ENCODE measurements at places on chromosomes 2 and 18. TPM values are rescaled to one million over a fixed set of nuclear protein-coding genes. Genes with fewer than 3 reads are reported as not detected.

GRCh38 chr2:221572219-221572820, at the start of gene EPHA4:
EPHA4 (minus strand) TSS chr2:221572304; CDS start chr2:221572248, 56 bp downstream.
- H3K4me1 ChIP-seq = peaks cover 15% of the 10 kb centered on the region
- 0 out of 2 replicates have a peak, but pooled peaks cover 8% of the 10 kb centered on the region for H3K36me3 ChIP-seq
- peak; percentile 87 for DNase-seq
- H3K4me3 ChIP-seq = peak within 1 kb of the TSS; percentile 87
- no peaks in the 10 kb centered on the region for H3K27me3 ChIP-seq

DNA sequence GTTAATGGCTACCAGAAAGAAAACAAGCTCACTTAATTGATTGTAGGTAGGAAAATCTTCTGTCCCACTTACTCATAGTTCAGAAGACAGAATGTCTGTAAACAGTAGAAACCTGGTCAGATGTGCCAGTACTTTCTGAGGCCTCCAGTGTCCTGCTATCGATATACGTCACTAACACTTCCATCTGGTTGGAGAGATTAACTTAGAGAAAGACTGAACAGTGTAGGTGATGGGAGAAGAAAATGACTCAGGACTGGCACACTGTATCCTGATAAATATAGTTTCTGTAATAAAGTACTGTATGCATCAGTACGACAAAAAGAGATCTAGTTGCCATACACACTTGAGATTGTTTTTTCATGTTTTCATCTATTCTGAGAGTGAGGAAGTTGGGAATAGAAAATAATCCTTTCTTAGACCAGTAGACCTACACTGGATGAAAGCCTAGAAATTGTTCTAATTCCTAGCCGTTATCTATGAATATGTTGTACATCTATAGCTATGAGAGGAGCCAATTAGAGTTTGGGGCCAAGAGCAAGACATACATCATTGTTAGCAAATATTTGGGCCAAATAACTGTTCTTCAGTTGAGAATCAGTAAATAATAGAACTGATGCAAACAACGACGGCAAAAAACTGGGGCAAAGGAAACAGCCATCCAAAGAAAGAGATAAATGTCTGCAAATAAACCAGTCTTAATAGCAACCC, 105.9 kb downstream of the NAT8 start:
- no peak overlapping the region for H3K27ac ChIP-seq
- H3K4me1 ChIP-seq = no peaks in the 10 kb centered on the region
- H3K27me3 ChIP-seq = no peaks in the 10 kb centered on the region
- 0 out of 2 replicates have a peak, but pooled peaks cover 4% of the 10 kb centered on the region for H3K36me3 ChIP-seq

Gene RAPH1
- total RNA-seq = 16.8 TPM

DNA sequence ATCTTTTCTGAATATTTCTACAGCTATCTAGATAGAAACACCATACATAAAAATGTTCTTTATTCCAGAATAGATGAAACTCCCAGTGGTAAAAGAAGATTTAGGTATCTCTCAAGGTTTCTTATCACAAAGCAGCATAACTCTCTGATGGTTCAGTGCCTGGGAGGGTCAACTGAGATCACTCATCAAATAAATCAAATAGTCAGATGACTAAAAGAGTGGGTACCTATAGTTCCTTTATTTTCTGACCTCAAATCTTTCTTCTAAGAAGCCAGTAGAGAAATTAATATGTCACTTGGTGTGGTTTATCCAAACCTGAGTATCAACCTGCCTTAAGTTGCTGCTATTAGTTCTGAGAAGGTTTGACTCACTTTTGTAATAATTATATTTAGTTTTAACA, 120.9 kb downstream of the TMEFF2 start:
- no peak overlapping the region for H3K4me3 ChIP-seq
- no peaks in the 10 kb centered on the region for H3K27me3 ChIP-seq
- H3K36me3 ChIP-seq = no peaks in the 10 kb centered on the region
- DNase-seq = no peak

- H3K27ac ChIP-seq = no peak overlapping the region
- DNase-seq = no peak
- H3K36me3 ChIP-seq = no peaks in the 10 kb centered on the region
- H3K4me3 ChIP-seq = no peak overlapping the region
- H3K4me1 ChIP-seq = no peaks in the 10 kb centered on the region
Observed at GRCh38 chr18:24370120-24370519, 27.5 kb downstream of the OSBPL1A start.
